ENCODE measurements at places on chromosomes 7 and 10.
A peak's percentile ranks its signal among the peaks of the same experiment; 100 is the strongest.

DNA sequence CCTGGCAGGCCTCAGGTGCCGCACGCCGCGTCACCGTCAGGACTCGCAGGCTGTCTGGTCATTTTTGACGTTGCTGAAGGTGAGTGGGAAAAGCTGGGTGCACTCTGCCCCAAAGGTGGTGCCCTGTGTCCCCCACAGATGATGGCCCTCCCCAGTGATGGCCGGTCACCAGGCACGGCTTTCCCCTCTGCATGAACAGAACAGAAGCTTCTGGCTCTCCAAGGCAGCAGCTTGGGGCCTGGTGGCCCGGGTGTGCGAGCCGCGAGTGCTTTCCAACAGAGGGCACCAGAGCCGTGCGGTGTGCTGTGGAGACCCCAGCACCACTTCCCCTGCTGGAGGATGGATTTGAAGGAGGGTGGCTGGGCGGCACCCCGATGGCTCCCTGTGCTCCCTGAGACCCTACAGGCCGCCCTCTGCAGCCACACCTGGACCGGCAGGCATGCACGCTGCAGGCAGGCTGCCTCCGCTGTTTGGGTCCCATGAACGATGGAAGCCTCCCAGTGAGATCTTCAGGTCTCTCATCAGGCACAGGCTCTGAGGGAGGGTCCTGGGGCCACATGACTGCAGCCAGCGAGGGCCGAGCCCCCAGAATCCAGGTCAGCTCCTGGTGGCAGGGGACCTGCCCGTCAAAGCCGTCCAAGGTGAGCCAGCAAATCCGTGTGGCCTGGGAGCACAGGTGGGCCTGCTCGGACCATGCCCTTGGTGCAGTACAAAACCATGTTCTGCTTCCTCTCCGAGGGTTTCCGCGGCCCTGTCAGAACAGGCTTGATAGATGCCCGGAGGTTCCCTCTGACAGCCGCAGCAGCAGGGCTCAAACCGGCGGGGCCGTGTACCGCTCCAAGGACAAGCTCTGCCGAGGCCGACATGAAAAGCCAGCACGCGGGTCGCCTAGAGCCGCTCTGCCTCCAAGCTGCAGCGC lies 195.4 kb downstream of the EBF3 start:
- DNase-seq: no peak

DNA sequence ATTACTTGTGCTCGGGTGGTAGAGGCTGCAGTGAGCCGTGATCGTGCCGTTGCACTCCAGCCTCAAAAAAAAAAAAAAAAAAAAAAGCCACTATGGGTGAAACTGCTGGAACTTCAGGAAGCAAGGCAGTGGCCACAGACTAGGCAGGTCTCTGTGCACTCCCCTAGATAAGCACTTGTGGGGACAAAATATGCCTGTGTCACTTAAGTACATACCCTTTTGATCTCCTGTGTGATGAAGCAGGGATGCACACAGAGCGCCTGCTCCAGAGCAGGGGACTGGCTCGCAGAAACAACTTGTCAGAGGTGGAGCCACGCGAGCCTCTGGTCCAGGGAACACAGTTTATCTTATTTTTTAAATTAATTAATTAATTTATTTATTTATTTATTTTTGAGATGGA lies 42.9 kb upstream of the PSAP start:
- DNase-seq: no peak

- DNase-seq: no peak
These were observed 193.8 kb downstream of the IMMP2L start for GRCh38 chr7:111368381-111369065.

DNA sequence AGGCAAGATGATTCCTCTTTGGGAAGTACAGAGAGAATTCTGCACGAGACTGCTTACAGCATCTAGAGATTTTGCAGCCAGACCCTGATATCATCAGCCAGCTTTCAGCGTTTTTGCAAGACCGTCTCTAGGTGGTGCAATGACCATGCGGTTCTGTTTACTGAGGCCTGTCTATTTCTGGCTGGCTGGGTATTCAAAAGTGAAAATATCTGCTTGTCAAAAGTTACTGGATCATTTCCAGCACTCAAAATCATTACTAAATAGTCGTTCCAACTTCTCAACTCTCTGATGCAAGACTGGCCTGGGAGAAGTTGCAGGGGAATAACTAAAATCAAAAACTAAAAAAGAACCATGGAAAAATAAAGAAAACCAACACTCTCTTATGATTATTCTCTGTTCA lies 240.1 kb downstream of the ELMO1 start:
- no peak for DNase-seq

GRCh38 chr10:13822490-13822889 lies 235.7 kb downstream of the PRPF18 start:
- DNase-seq: no peak

DNA sequence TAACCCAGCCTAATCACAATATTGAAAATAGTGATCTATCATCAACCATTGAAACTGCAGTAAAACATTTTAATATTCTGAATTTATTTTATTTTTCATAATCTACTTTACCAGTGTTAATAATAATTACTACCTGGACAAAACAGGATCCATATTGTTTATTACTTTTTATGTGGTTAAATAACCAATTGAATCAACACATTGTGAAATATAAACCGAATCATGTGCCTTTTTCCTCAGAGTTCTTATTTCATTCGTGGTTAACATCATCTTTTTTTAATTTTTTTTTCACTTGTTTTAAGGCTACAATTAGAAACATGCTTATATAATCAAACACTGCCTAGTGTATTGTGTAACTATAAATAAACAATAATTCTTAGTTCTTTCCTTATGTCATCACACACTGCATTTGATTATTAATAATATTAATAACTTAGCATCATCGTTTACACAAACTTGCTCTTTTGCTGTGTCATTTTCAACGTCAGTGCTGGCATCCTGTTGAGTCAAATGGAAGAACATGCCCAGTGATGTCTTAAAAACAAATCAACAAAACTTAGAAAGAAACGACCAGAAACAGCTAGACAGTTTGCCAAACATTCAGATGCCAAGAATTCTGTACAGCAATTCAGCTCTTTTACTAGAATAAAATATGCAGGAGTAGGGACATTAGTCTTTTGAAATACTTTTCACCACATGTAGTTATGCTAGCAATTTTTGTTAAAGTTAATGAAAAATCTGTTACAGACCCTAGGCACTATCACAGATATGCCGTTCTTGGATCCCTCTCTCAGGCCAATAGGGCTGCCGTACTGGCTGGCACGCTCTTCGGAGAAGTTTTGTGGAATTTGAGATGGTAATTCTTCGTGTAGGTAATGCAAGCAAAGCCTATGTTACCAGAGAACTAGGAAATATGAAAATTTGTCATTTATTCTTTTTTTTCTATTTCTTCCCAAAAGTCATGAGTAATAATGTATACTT lies 330.4 kb upstream of the SEMA3A start:
- DNase-seq: no peak

- DNase-seq: no peak
These were observed 19.7 kb downstream of the NKX6-2 start for GRCh38 chr10:132766291-132766690.

DNA sequence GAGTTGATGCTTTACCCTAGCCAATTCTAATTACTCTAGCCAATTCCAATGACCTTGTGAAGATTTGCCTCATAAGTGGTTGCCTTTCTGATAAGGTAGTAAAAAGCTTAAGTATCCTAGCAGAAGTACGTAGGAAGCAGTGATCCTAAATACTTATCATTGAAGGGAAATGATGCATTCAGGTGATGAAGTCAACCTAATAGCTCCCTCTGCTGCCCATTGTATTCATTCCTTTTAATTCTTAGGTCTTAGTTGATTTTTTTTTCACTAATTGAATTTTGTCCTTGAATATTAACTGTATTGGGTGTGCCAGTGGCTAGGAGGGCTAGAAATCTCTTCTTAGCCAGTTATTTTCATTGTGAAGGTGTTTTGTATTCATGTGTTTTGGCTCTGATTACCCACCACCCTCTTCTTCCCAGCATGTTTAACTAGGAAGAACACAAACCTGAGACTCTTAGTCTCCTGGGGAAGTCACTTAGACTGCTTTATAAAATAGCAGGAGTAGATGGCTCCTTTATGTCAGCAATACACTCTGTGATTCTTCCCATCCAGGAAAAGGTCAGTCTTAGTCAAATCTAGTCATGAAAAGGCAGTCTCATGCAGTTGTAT lies 46.3 kb downstream of the PLEKHA8 start:
- no peak for DNase-seq

DNA sequence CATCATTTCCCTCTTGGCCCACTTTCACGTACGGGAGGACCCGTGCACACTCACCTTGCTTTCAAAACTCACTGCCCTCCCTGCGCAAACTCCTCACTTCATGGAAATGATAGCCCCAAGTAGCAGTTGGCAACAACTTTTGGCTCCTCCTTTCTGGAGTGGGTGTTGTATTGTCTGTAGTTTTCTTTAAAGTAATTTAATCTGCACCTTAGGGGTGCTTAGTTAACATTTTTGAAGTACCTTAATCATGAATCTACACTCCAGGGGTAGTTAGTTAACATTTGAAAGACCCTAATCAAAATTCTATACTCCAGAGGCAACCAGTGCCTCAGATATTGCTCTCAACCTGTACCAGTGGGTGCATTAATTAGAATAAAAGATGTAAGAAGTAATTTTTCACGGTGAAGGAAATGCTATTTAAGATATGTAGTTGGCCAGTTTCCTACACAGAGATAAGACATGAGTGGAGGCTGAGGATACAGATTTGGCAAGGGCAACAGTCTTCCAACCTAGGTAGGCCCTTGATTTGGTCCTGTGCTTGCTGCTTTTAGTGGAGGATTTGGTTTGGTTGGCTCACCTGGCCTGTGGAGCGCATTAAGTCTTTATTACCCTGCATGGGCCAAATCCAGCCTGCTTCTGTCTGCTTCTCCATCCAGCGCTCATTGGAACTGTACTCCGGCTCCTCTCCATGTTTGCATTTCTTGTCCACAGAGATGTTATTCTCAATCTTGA lies 93.0 kb downstream of the EXOC4 start:
- DNase-seq: no peak

GRCh38 chr7:37817996-37818720 lies 30.2 kb upstream of the NME8 start:
- DNase-seq: no peak

GRCh38 chr7:120926943-120927346 lies 23.6 kb upstream of the ING3 start:
- no peak for DNase-seq

- no peak for DNase-seq
These were observed 68.1 kb upstream of the AOAH start for GRCh38 chr7:36792421-36792820.

- DNase-seq: no peak
These were observed 72.7 kb downstream of the TCERG1L start for GRCh38 chr10:131238669-131239280.

DNA sequence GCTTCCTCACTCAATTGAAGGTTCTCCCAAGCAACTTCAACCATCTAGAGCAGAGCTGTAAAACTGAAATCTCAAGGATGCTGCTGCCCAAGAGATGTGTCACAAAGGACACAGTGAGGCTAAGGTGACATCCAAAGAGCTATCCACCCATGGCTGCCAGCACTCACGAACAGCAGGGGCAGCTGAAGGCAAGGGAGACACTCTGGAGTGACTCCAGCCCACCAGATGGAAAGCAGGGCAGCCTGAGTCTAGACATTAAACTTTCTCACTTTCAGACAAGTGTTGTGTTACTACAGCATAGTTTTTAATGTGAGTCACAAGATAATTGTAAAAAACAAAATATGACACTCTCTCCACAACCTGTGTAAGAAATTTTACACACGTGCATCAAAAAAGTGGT lies 113.5 kb downstream of the LARP4B start:
- DNase-seq: no peak

DNA sequence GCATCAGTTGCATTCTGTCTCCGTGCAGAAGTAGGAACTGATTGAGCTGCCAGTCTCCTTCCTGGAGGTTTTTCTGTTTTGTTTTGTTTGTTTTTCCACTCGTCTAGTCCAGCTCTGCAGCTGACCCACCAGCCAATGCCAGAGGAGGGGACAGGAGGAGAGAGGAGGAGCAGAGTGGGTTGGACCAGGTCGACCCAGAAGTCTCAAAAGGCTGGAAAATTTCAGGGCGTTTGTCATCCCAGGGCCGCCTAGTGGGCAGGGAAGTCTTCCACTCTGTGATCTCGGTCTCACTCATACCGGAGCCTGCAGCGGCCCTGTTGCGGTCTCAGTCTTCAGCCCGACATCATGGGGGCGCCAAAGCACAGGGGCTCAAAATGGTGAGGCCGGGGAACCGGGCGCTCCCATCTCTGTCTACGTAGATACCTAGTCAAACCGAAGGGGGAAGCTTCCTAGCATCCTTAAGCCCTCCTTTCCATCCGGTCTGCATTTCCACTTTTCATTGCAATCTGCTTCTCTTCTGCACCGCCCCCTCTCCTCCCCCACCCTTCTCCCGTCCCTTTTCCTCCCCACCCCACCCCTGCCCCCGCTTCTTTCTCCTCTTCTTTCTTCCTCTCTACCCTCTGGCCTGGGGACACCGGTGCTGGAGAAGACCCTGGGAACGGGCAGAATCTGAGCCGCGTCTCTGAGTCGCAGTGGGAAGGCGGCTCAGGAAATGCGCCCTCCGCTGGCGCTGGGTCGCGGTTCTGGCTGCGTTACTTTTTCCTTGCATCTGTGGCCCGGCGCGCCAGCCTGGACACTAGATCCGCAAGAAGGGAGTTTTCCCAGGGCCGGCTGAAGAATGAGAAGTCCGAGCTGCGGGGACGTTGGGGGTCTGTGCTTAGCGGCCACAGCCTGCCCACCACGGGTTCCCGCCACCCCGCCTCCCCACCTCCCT lies 16.2 kb upstream of the PAX2 start:
- DNase-seq: peak; percentile 17
